ENCODE measurements at places on chromosomes 5 and 9.

- DNase-seq: no peak
These were observed 19.0 kb downstream of the PTCH1 start for GRCh38 chr9:95497772-95498171.

DNA sequence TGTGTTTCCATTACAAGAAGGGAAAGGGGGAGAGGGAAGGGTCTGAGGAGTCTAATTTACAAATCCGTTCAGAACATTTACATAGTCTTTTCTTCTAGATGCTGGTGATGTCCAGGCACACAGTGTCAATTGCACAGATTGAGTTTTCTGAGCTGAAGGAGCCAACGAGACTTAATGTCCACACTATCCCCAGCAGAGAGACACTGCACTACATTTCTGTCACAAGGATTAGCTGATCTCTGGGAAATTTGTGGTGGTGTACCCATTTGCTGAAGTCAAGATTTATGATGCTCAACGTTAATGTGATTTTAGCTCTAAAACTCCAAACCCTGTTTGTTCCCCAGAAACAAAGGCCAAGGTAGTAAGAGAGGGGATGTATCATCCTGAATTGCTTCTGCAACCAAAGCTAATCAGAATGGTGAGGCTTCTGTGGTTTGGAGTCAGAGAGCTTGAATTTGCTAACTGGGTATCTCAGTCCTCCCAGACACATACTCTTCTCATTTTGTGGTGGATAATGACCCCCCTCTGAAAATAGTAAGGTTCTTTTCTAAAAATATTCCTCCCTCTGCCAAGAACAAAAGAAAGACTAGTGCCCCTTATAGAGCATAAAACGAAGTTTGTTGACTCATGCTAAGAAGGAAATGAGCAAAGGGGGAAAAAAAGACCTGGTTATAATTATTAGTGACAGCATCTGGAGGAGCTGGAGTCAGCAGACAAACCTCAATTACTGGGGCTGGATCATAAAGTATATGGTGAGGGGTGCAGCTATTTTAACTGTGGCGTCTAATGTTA, 416.9 kb downstream of the PSAT1 start:
- no peak for DNase-seq

GRCh38 chr5:137758715-137759306, 4.6 kb upstream of the HNRNPA0 start:
- no peak for DNase-seq

- DNase-seq: no peak
These were observed 65.2 kb upstream of the SLC25A51 start for GRCh38 chr9:37969130-37969529.

DNA sequence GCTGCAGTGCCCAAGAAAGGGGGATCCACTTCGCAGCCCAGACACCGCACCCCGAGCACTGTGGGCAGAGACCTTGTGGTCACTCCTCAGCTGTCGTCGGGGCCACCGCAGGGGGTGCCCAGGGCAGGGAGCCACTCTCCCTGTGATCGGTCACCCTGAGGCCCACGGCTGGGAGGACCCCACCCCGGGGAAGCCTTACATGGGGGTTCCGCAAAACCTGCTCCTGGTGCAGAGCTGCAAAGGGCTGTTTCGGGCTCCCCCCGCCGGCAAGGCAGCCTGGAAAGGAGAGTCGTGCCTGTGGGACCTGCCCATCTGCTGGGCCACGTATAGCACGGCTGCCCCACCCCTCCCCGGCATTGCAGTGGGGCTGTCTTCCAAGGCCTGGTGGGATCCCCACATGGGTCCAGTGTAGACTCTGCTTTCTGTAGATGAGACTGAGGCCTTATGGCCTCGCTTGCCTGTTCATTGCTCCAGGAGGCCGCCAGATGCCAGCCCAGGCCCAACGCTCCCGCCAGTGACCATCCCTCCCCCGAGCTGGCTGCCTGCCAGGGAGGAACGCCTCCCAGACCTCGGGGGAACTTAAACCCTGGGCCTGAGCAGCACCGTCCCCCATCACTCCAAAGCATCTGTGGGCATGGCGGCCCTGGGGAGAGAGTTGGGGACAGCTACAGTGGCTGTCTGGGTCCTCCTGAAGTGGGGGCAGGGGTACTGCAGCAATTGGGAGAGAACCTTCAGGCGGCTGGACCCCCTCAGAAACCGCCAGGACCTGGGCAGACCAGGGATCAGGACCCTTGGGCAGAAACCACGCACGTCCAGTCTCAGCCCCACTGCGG, 1.6 kb upstream of the DNLZ start:
- DNase-seq: no peak

GRCh38 chr9:12760758-12761157, 14.1 kb upstream of the LURAP1L start:
- no peak for DNase-seq

- DNase-seq: no peak
These were observed 502.7 kb downstream of the NR2F1-AS1 start for GRCh38 chr5:93078082-93079038.

GRCh38 chr9:69157751-69158466, 16.2 kb upstream of the TJP2 start:
- no peak for DNase-seq

DNA sequence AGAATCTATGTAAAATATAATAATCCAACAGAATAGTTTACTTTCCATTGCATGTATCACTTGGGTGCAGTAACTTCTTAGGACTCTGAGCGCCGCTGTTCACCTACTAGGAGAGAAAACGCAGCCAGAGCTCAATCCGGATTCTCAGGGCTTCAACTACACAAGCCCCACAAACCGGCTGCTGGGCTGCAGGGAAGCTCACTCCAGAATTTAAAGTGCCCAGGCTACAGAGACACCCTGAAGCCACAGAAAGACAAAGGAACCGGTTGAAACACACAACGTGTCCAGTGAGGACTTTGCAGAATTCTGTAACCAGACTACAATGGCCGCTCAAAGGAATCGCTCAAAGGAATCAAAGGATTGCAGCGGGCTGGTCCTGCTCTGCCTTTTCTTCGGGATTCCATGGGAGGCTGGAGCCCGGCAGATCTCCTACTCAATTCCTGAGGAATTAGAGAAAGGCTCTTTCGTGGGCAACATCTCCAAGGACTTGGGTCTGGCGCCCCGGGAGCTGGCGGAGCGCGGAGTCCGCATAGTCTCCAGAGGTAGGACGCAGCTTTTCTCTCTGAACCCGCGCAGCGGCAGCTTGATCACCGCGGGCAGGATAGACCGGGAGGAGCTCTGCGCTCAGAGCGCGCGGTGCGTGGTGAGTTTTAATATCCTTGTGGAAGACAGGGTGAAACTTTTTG, at the start of gene PCDHGA10:
TSS of gene PCDHGA10 (plus strand) at position 134 of the 686 bp plus-strand sequence. CDS start at position 323, 189 bp downstream.
- DNase-seq: no peak

GRCh38 chr9:69466151-69466550, 141.1 kb downstream of the ENTREP1 start:
- DNase-seq: no peak

GRCh38 chr9:8329561-8330283, 530.1 kb upstream of the DMAC1 start:
- peak; percentile 12 for DNase-seq

- no peak for DNase-seq
These were observed 117.2 kb downstream of the SPATA31D1 start for GRCh38 chr9:82105729-82106128.

- no peak for DNase-seq
These were observed 31.0 kb upstream of the PHF24 start for GRCh38 chr9:34927061-34927460.

GRCh38 chr5:14168793-14169262, 25.7 kb downstream of the TRIO start:
- DNase-seq: no peak

DNA sequence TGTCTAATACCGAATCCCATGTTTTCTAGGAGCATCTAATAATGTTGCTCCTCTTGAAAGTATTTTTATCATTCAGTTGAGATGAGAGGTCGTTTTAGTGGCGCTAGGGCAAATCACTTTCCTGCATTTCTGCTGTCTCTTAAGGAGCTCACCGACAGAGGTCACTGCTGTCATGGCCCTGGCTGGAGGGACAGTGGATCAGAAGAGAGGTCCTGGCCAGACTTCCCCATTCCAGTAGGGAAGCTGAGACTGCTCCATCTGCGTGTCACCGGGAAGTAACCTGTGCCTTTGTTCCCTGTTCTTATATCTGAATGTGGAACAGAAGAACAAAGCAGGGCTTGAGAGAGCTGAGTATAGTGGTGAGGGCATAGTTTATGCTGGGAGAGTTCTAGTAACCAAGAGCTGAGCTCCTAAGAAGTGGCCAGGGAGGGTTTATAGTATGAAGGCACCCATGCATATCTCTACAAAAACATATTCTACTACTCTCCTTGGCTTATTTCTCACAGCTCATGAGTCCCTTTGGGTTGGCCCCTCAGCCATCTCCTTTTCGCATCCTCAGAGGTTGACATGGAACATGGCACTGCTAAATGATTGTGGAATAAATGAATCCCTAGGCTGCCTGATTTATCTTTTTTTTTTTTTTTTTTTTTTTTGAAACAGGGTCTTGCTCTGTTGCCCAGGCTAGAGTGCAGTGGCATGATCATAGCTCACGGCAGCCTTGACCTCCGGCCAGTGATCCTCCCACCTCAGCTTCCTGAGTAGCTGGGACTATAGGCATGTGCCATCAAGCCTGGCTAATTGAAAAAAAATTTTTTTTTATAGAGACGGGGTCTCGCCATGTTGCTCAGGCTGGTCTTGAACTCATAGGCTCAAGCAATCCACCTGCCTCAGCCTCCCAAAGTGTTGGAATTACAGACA, 27.2 kb downstream of the ATP6V0E1 start:
- no peak for DNase-seq

DNA sequence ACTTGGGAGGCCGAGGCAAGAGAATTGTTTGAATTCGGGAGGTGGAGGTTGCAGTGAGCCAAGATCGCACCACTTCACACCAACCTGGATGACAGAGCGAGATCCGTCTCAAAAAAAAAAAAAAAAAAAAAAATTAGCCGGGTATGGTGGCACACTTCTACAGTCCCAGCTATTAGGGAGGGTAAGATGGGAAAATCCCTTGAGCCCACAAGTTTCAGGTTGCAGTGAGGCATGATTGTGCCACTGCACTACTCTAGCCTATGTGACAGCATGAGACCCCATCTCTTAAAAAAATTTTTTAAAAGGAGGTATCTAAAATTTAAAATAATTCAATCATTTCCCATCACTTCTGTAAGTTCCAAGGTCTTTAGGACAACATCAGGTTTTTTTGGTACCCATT, 26.0 kb downstream of the PSIP1 start:
- no peak for DNase-seq

GRCh38 chr5:23506329-23507236, 826 bp upstream of the PRDM9 start:
- no peak for DNase-seq

DNA sequence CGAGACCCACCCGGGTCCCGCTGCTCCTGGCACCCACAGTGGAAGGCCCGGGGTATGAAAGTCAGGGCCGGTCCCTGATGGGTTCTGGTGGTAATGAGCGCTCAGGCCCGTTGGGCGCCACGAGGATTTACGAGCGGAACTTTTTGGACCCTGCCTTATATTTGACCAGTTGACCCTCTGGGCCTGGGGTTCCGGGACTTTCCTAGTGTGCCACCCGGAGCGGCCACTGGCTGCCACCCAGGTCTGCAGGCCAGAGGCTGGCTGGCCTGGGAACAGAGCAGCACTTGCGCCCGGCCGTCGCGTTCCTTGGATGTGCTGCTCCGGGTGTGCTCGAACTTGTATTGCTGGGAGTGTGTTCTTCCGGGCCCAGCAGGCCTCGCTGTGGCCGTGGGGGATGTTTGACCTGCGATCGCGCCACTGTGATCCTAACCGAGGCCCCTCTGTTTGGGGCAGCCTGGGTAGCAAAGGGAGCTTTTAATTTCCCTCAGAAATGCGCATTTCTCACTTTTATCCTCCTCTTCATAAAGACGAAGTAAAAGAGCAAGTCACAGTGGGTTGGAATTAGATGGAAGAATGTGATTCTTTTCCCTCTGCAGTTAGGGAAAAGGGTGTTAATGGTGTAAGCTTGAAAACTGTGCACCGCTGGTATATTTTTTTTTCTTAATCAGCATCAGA, 1.2 kb downstream of the F2RL1 start:
- no peak for DNase-seq

GRCh38 chr5:37198842-37199241, 50.3 kb downstream of the CPLANE1 start:
- DNase-seq: no peak

DNA sequence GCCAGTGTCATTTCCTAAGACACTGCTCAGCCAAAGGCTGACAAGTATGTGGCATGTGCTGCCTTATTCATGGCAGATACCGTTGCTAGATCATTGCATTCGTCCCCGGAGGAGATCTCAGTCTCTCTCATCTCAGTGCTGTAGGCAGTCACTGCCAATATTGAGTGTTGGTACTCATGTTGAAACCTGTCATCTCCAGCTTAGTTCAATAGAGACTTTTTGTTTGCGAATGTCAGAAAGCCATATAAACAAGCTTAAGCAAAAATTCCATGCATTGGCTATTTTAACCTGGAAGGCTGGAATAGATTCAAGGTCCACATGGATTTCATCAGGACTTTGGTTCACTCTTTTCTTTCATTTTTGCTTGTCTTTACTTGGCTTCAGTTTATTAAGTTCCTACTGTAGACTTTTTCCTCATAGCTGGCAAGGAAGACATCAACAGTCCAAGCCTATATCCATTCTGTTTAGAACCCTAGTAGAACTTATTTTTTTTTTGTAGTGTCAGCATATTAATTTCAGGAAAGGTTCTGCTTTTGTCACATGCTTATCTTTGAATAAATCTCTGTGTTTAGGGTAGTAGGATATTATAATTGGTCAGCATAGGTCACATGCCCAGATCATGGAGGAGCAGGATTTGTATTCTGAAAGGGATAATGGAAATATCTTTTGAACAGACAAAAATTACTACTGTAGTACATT, 66.8 kb downstream of the FCHO2 start:
- DNase-seq: no peak

DNA sequence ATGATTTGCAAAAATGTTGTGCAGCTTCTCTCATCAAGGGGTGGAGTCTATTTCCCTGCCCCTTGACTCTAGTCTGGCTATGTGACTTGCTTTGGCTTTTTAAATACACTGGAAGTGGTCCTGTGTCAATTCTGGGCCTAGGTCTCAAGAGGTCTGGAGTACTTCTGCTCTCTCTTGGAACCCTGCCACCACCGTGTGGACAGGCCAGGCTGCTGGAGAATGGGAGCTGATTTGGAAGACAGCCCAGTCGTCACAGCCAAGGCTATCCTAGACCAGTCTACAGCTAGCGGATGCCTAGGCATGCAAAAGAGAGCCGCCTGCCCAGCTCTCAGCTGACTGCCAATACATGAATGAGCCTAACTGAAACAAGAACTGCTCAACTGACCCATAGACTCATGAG, 56.7 kb upstream of the CLINT1 start:
- no peak for DNase-seq

DNA sequence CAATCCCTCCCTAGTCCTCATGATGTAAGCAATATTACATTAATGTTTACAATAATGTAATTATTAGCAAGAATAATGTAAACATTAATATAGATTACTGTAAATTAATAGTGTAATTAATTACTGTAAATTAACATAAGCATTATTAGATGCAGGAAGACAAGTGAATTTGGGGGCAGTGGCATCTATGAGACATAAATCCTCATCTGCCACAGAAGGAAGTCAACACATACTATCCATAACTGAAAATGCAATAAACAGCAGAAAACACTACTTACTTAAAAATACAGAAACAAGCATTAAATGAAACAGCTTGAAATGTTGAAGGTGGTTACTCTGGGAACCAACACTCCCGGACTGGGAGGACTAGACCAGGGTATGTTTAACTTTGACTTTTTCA, 685 bp upstream of the NIPSNAP3A start:
- no peak for DNase-seq

All from iPS DF 19.7 (cell line).